ENCODE measurements at places on chromosomes 7 and 10. TPM values are rescaled to one million over a fixed set of nuclear protein-coding genes. Genes with fewer than 3 reads are reported as not detected.
A peak's percentile ranks its signal among the peaks of the same experiment; 100 is the strongest.

DNA sequence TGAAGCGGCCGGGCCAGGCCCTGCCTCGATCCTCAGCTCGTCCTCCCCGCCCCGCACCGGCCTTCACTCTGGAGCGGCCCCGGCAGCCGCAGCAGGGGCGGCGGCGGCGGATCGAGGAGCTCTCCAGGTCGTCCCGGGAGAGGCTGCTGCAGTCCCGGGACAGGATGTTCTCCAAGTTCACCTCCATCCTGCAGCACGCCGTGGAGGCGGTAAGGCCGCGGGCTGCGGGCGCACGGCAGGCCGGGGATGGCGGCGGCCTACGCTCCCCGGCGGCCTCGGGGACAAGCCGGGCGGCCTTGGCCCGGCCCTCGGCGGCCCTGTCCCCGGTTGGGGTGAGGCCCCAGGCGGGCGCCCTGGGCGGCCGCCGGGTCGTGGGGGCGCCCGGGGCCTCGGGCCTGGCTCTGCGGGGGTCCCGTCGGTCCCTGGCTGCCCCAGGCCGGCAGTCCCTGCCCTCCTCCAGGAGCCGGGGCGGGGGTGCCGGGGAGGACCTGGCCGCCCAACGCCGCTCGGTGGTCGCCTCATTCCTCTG is 399 bp downstream of the FHIP2A start:
- DNase-seq, result no peak
- peak overlapping the region; percentile 99 for H3K27ac ChIP-seq
- H3K4me1 ChIP-seq, result peaks cover 9% of the 10 kb centered on the region
- no peaks in the 10 kb centered on the region for H3K27me3 ChIP-seq
- peak overlapping the region; percentile 78 for H3K4me3 ChIP-seq
- H3K36me3 ChIP-seq, result no peaks in the 10 kb centered on the region

DNA sequence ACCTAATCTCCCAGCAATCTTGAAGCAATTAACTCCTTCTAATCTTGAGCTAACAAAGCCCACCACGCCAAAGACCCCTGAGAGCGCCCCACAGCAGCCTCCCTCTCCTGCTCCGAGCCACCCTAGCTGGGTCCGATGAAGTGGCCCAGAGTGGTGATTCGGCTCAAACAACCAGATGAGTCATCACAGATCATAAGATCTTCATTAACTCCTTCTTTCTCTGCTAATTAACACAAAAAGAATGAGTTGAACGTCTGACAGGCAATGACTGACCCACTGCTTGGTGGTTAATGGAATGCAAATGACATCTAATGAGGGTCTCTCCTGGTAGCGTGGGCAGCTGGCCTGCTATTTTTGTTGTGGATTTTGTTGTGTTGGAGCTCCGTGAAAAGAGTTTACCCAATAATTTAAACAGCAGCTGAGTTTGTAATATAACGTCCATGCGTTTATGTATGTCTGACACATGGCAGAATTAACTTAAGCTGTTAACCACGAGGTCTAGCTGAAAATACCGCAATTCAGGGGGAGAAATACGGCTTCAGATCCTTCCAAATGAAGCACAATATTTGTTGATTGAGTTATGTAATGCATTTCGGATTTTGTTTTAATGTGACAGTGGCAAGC is 161.4 kb downstream of the RAB11FIP2 start:
- no peaks in the 10 kb centered on the region for H3K4me1 ChIP-seq
- no peaks in the 10 kb centered on the region for H3K27me3 ChIP-seq
- H3K4me3 ChIP-seq, result no peak overlapping the region
- H3K27ac ChIP-seq, result no peak overlapping the region

DNA sequence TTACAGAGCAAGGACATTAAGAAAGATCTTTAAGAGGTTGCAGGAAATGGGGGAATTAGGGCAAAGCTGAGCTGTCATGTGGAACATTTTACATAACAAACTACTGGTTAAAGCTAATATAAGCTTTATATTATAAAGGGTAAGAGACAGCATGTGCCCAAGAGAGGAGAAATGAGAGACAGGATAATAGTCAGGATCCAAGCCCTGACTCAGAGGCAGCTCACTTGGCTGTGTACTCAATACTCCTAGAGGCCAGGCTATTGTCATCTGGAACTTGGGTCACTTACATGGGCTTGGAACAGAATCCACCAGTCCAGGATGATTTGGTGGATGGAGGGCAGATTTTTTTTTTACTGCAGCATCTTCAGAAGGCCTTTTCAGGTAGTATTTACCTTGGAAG is 418.6 kb upstream of the ZMIZ1 start:
- H3K27ac ChIP-seq, result no peak overlapping the region
- no peaks in the 10 kb centered on the region for H3K27me3 ChIP-seq
- no peak overlapping the region for H3K4me3 ChIP-seq

DNA sequence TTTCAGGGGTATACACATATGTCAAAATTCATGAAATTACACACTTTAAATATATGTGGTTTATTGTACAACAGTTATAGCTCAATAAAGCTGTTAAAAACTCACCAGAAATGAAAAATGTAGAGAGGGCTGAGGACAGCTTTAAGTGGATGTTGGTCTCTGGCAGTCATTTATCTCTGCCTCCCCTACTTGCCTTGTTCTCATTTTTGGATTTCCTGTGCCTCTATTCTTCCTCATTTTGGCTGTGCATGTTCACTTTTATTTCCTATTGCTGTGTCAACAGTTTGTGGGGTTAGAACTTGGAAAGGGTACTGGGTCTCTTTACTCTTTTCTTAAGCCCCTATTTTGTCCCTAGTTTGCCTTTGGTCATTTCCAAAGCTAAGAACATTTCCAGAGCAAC is 18.6 kb upstream of the MEST start:
- no peaks in the 10 kb centered on the region for H3K36me3 ChIP-seq
- no peak overlapping the region for H3K27ac ChIP-seq
- no peaks in the 10 kb centered on the region for H3K4me1 ChIP-seq
- H3K4me3 ChIP-seq, result no peak overlapping the region
- no peak for DNase-seq
- H3K27me3 ChIP-seq, result no peaks in the 10 kb centered on the region

DNA sequence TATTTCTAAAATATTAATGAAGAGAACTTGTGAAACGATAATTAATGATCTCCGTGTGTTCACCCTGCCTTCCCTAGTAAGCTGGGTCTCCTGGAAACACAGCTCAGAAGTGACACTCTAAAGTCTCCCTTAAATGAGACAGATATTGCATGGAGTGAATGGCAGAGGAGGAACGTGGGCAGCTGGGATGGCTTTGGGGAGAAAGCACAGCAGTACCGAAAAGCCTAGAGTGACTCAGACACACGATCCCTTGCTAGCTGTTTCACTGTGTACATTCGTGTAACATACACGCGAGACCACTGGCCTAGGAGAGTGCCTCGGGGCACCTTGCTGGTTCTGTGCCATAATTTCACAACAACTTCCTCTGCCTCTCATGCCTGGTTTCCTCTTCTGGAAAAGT is 199.9 kb upstream of the TCERG1L start:
- no peak overlapping the region for H3K4me3 ChIP-seq
- H3K27ac ChIP-seq, result no peak overlapping the region
- H3K27me3 ChIP-seq, result no peaks in the 10 kb centered on the region
- no peaks in the 10 kb centered on the region for H3K36me3 ChIP-seq

DNA sequence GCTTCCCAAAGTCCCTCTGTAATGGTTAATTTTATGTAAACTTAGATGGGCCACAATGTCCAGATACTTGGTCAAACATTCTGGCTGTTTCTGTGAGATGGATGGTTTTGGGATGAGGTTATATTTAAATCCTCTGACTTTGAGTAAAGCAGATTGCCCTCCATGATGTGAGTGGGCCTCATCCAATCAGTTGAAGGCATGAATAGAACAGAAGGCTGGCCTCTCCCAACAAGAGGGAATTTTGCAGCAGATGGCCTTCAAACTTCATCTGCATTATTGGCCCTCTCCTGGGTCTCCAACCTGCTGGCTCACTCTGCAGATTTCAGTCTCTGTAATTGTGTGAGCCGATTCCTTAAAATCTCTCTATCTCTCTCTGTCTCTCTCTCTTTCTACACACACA is 362.3 kb downstream of the GRID1 start:
- no peak for DNase-seq
- no peaks in the 10 kb centered on the region for H3K36me3 ChIP-seq
- H3K27ac ChIP-seq, result no peak overlapping the region

GRCh38 chr10:77240041-77240652 is 397.5 kb downstream of the KCNMA1 start:
- H3K27ac ChIP-seq, result peak overlapping the region; percentile 36
- H3K36me3 ChIP-seq, result no peaks in the 10 kb centered on the region
- DNase-seq, result no peak
- H3K27me3 ChIP-seq, result no peaks in the 10 kb centered on the region
- no peak overlapping the region for H3K4me3 ChIP-seq

DNA sequence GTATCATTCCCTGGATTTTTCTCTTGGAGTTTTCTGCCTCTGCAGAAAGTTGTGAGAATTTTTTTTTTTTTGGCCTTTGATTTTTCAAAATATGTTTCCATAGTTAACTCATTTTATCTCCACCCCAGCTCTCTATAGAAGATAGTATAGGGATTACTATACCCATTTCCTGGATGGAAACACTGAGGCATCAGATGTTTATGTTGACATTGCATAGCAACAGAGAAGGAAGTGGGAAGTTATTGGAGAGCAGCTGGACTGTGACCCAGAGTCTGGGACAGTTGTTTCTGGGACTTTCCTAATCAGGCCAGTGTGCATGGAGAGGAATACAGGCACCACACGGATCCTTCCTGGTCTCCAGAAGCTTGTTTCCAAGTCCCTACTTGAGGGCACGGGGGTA is 158.0 kb downstream of the CDH23 start:
- no peaks in the 10 kb centered on the region for H3K4me1 ChIP-seq
- H3K36me3 ChIP-seq, result no peaks in the 10 kb centered on the region
- no peak for DNase-seq
- no peaks in the 10 kb centered on the region for H3K27me3 ChIP-seq
- no peak overlapping the region for H3K27ac ChIP-seq
- H3K4me3 ChIP-seq, result no peak overlapping the region

GRCh38 chr7:158973440-158973839 is 117.1 kb downstream of the DYNC2I1 start:
- H3K27me3 ChIP-seq, result no peaks in the 10 kb centered on the region
- no peak overlapping the region for H3K27ac ChIP-seq

Gene AKR1E2
- total RNA-seq, result 4.3 TPM

Gene POLR2J
- total RNA-seq, result 17.7 TPM

Gene VGF
- not detected for total RNA-seq

Gene TFPI2
- 31.3 TPM for total RNA-seq

Gene SLC26A5
- 0.10 TPM for total RNA-seq

Gene RADIL
- 3.2 TPM for total RNA-seq

Gene GARIN1A
- 4.0 TPM for total RNA-seq
